ENCODE measurements at places on chromosomes 2 and 18.

DNA sequence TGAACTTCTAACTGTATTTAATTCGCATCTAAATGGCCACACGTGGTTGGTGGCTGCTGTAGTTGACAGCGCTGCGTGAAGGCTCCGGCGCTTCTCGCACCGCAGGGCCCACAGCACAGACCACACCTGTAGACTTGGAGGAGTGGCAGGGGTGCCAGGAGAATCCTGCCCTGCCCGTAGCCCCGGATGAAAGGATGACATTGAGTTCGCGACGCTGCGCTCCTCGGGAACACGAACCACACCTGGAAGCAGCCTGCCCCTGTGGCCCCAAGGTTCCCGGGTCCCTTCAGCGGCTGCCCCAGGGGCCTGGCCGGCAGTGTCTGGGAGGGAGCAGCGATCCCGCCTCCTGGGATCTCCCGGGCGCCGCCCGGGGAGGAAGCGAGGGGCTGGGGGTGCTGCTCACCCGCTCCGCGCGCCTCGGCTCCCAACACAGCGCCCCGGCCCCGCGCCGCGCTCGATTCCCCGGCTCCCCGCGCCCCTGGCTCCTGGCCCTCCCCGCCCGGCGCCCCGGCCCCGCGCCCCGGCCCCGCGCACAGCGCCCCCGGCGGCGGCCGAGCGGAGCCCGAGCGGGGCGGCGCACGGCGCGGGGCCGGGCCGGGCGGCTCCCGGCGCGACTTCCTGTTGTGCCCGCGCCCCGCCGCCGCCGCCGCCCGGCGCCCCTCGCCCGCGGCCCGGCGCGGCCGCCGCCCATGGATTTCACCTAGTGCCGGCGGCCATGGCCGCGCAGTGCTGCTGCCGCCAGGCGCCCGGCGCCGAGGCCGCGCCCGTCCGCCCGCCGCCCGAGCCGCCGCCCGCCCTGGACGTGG, at the start of gene RNPEPL1:
Gene RNPEPL1 (plus strand): TSS at position 613 of the 806 bp plus-strand sequence. CDS start 103 bp downstream, at position 716.
- peak; percentile 56 for DNase-seq

DNA sequence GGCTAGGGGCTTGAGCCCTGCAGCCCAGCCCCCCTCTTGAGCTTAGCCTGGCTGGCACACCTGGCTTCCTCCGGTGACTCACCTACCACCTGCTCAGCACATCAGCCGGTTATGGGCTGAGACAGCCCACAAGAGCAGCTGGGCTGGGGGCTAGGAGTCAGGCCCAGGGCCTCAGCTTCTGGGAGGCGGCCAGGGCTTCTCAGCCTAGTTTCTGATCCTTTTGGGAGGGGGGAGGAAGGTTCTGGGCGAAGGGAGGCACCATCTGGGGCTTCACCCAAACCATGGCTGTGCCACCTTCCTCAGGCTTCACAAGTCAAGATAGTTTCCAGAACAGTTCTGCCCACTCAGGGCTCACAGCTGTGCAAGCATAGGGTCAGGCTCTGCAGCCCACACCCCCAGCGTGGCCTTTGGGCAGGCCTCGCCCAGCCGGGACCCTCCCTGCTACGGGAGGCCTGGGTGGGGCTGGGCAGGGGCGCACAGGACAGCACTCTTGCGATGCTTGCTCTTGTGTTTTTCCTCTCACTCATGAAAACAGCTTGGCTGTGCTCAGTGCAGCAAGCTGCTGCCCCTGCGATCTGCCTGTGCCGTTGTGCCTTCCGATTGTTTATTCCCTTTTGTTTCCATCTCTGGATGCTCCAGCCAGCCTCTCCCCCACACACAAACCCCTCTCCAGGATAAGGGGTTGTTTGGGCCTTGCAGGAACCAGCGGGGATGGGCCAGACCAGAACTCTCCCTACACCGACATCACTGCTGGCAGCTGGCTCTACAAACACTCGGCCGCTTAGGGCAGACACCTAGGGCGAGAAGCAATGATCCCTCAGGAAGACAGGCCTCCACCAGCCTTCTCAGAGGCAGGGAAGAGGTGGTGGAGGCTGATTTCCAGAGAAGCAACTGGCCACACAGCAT, 26.1 kb upstream of the SEMA4C start:
- DNase-seq = no peak

- no peak for DNase-seq
Observed at GRCh38 chr18:50934545-50935211, 33.2 kb upstream of the ELAC1 start.

DNA sequence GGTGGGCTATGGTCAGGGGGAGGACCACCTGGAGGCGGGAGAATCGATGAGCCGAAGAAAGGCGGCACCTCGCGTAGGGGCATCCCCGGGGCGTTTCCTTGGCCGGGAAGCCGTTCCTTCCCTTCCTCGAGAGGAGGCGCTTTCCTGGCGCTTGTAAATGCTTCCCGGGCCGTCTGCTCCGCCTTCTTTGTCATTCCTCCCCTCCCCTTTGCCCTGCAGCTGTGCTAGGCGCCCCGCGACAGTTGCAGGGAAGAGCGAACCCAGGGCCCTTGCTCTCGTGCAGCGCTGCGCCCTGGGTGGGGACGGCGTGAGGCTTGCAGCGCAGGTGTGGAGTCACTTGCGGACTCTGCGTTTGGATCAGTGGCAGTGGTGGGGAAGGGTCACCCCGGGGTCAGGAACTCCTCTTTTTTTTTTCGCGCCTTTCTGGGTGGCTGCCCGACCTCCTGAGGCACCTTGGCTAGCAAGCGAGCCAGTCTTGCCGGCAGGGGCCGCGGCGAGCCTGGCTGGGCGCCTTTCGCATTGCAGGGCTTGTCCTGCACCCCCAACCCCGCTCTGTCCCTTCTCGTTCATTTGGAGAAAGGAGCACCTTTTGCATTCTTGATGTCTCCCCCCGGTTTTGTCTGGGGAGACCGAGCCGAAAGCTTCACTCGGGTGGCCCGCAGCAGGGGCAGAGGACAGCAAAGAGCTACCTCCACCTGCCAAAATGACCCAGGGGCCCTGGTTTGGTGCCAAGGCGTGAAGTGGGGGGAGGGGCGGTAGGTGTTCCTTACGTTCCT, 858 bp downstream of the KCNS3 start:
- no peak for DNase-seq

GRCh38 chr2:85959185-85959584, 70.4 kb upstream of the ST3GAL5 start:
- DNase-seq = no peak

- no peak for DNase-seq
Observed at GRCh38 chr2:26136451-26136850, 36.4 kb upstream of the GAREM2 start.

DNA sequence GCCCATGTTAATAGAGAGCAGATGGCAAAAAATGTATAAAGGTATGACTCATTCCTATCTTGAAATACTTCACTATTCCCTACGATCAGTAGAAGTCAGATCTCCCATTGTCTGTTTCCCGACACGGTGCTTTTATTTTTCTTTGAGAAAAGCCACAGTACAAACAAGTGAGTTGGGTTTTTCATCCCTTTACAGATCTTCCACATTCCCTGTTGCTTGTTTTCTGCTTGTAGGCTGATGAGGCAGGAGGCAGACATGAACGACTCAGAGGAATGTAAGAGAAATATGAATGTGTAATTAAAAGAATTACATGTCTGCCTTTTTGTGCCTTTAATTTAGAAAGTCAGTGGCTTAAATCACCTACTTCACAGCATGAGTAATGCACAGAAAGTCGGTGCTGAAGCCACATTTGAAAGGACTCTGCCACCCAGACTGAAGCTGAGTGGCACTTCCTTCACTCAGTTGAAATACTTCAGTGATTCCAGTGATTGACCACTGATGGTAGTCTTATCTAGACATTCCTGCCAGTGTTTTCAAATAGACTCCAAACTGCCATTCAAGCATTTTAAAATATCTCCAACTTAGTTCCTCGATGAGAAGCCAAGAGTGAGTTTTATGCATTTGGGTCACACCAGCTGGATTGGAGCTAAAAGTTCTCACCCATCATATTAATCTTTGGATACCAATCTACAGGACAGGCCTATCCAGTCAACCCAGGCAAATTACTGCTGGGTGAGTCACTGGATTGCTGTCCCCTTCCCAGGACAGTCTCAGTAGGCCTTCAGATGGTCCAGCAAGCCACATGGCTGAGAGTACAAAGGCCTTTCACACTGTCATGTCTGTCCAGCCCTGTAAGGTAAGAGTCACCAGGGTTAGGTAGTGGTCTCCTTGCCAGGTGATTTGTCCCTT, 79.0 kb downstream of the COLEC12 start:
- no peak for DNase-seq

GRCh38 chr2:166944909-166945308, 56.6 kb downstream of the XIRP2 start:
- DNase-seq = no peak

DNA sequence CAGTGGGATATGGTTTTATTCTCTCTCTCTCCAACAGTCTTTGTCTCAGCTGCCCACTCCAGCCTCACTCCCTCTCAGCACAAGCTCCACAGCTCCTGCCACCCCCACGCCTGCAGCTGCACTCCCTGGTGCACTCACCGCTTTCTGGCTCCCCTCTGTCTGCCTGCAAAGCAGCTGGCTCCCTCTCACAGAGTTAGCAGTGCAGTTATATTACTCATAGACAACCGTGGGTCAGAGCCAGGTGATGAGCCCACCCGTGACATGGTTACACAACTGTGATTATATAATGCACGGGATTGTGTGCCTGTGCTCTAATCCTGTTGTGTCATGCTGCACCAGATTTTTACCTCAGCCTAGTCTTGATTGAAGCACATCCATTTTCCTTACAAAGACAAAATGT, 276.9 kb upstream of the CHAC2 start:
- no peak for DNase-seq

DNA sequence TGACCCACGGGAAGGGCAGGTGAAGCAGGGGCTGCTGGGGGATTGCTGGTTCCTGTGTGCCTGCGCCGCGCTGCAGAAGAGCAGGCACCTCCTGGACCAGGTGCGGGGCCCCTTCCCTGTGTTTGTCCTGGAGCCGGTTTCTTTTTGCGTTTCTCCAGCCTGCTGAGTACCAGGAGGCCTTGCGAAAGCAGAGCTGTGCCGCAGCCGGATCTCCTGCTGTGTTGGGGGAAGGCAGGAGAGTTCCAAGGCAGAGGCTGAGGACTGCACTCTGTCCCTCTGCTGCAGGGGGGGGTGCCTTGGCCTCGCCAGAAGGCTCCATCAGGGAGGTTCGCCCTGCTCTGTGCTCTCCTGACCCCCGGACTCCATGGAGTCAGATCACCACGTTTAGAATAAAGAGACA, 2.8 kb downstream of the CAPN10 start:
- DNase-seq = no peak

DNA sequence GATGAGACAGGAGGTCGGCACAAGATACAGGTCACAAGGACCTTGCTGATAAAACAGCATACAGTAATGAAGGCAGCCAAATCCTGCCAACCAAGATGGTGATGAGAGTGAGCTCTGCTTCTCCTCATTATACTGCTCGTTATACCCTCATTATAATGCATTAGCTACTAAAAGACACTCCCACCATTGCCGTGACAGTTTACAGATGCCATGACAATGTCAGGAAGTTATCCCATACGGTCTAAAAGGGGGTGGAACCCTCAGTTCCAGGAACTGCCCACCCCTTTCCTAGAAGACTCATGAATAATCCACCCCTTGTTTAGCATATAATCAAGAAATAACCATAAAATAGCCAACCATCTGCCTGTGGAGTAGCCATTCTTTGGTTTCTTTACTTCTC, 224.2 kb downstream of the RBM43 start:
- DNase-seq = no peak

- no peak for DNase-seq
Observed at GRCh38 chr2:167140767-167141166, 252.5 kb downstream of the XIRP2 start.

- peak; percentile 32 for DNase-seq
Observed at GRCh38 chr2:60992985-60993392, 24.5 kb upstream of the PEX13 start.

- DNase-seq = no peak
Observed at GRCh38 chr2:99656994-99657393, 167.2 kb upstream of the REV1 start.

- DNase-seq = no peak
Observed at GRCh38 chr2:240247241-240247867, 106.9 kb upstream of the OTOS start.

- no peak for DNase-seq
Observed at GRCh38 chr2:200310545-200310971, 4.1 kb downstream of the SPATS2L start.

GRCh38 chr2:212990697-212991096, 160.7 kb downstream of the IKZF2 start:
- no peak for DNase-seq

- DNase-seq = no peak
Observed at GRCh38 chr2:226906163-226906693, 70.4 kb downstream of the RHBDD1 start.

DNA sequence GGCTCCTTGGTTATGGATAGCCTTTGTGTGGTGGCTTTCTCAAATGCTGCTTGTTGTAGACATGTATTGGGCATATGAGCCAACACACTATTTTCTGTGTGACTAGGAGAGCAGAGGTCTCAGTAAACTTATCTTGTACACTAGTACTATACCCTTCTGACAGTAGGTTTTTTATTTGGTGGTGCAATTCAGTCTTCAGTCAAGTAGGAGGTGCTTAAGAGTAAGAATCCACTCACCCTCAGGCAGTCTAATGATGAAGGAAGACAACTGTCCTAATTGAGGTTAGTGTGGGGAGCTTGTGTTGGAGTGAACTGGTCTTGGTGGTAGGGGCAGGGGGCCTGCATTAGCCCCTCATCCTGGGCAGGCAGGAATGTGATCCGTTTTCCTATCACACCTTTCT, 164.0 kb downstream of the SLC4A10 start:
- no peak for DNase-seq

- DNase-seq = no peak
Observed at GRCh38 chr2:120955427-120955826, 219.8 kb downstream of the GLI2 start.

DNA sequence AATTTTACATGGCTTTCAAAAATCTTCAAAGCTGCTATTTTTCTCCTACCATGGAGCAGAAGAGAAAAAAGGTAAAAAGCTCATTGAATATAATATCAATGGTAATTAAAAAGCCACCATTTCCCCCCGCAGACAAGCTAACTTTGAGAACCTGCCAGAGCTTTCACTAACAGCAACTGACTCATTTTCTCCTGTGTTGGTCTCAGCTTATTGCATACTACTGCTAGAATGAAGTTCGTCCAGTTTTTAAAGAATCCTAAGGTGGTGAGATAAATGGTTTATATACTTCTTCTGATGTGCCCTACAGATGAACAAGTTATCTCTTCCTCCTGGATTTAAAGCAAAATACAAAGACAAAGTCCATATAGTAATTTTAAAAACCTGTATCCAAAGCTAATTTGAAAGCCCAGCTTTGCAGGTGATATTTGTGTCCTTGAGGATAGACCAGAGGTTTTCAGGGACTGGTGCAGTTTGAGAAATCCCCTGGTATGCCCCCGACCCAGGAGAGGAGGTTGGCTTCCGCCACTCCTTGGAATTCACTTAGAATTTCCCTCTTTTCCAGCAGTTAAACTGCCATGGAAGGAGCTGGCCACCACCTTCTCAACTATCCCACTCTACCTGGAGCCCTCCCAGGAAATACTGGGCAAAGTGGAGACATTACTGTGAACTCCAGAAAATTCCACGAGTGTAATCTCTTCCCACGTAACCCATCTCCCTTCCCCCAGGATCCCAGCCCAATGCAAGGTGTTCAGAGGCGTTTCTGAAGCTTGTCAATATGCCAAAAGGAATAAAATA, 17.5 kb downstream of the YPEL5 start:
- no peak for DNase-seq
